HepG2 (cell line): ENCODE measurements at places on chromosomes 1 and 21. TPM values are rescaled to one million over a fixed set of nuclear protein-coding genes. Genes with fewer than 3 reads are reported as not detected.

Gene AUNIP
- 12.3 and 12.8 TPM in 2 replicates for total RNA-seq

Gene SLAMF9
- not detected in 2 replicates for total RNA-seq

Gene PRMT2
- total RNA-seq = 54.4 and 63.3 TPM in 2 replicates

DNA sequence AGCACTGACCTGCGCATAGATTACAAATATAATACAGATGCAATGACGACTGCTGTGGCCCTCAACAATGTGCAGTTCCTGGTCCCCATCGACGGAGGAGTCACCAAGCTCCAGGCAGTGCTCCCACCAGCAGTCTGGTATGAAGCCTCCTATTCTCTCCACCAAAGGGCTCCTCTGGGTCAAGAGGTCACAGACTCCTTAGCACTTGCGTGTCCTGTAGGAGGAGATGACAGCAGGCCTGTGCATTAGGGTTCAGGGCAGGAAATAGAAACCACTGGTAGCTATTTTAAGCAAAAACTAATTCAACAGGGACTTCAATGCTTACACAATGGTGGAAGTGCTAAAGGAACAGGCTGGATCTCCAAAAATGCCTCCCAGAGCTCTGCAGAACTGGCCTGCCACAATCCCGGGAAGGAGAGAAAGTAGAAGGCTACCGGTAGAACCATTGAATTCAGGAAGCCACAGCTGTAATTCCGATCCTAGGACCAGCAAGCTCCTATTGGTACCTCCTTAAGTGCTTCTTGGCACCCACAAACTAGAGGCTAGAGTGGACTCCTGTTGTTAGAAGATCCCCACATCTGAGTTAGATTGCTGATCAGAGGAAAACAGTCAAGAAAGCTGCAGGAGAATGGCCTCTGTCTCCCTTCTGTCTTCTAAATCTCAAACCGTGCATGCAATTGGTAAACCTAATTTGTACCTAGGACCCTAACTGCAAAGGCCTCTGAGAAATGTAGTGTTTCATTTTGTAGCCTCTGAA, 12.7 kb upstream of the DYNLT5 start:
- no peak for DNase-seq

DNA sequence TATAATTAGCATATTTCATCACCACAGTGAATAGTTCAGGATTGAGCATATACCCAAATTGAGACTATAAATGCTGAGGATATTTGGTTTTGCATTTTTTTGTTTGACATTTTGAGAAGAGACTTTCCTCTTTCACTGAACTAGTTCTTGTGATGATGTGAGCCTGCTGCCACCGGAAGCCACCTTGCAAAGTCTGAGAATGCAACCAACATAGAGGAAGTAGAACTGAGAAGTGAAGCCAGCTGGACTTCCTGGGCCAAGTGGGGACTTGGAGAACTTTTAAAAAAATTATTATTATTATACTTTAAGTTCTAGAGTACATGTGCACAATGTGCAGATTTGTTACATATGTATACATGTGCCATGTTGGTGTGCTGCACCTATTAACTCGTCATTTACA, 102.3 kb downstream of the RPE65 start:
- no peak for DNase-seq
